Stimulated activated CD8-positive, alpha-beta memory T cell treated with anti-CD3 and anti-CD28 coated beads, Interleukin-4, amount 100 ng/mL, for 1 hour (primary cell): ENCODE measurements at places on chromosomes 1 and 21.

DNA sequence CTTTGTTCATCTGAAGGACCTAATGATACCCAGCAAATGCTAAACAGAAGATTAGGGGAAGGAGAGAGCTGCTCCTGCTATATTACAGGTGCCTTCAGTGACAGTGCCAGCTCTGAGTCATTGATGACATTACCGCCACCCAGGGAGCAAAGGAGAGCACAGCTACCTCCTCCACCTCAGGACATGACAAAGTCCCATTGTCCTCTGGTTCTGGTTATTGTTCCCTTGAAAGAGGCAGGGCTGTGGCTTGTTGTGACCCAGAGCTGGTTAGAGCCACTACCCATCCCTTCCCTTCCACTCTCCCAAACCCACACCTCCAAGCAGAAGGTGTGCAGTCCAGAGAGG lies 363.5 kb upstream of the DUSP10 start:
- DNase-seq = no peak

GRCh38 chr1:160761886-160762285 lies 22.8 kb downstream of the SLAMF7 start:
- DNase-seq = no peak

GRCh38 chr1:2152954-2153353 lies 41.6 kb downstream of the FAAP20 start:
- DNase-seq = no peak

- DNase-seq = no peak
Measured at GRCh38 chr1:248406721-248407692, 4.2 kb downstream of the OR2T1 start.

- DNase-seq = no peak
Measured at GRCh38 chr1:22341791-22342605, 109.7 kb upstream of the ZBTB40 start.

DNA sequence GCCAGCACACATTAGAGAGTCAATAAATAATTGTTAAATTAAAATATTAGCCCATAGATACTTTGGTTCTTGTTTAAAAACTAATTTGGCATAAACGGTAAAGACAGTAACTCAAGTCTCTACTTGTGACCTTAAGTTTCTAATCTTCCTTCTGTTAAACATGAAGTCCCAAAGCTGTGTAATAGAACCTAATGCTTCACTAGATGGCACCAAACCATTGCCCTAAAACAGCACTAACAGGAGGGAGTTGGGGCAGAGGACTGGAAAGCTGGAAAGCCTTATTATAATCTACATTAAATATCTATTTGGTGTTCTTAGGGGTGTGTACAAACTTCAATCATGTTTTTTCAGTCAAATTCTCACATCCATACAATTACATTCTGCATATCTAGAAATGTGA lies 176.7 kb downstream of the OLFM3 start:
- DNase-seq = no peak

- DNase-seq = no peak
Measured at GRCh38 chr1:94258873-94259331, 21.5 kb upstream of the ARHGAP29 start.

GRCh38 chr1:246099570-246099969 lies 407.5 kb downstream of the SMYD3 start:
- DNase-seq = no peak

- DNase-seq = no peak
Measured at GRCh38 chr1:236143104-236143948, 987 bp downstream of the GPR137B start.

- DNase-seq = no peak
Measured at GRCh38 chr1:69319287-69319686, 248.4 kb upstream of the LRRC7 start.

DNA sequence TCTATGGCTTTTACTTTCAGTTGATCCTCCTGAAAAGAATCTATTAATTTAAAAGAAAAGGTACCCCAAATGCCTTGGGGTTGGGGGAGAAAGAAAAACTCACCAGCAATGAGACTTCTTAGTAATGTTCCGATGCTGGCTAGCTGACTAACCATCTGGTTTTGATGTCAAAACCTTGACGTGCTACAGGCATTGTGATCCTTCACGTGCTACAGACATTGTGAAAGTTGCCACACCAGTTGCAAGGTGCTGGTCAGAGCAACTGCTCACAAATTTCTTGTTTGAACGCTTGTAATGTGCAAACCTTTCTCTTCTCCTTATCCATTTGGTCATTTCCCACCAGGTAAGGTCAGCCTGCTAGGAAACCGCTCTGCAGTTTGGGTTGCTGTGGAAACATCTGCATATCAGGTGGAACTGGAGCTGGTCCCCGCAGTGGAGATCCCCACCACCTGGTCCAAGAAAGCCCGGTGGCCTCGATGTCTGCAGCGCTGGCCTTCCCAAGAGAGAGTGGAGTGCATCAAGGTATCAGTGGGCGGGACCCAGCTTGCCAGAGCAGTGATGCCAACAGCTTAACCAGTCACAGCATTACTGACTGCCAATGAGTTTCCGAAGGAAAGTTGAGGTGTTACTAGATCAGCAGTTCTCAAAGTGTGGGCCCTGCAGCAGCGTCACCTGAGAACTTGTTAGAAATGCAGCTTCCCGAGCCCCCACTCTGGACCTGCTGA lies 16.1 kb downstream of the MAB21L3 start:
- DNase-seq = no peak

DNA sequence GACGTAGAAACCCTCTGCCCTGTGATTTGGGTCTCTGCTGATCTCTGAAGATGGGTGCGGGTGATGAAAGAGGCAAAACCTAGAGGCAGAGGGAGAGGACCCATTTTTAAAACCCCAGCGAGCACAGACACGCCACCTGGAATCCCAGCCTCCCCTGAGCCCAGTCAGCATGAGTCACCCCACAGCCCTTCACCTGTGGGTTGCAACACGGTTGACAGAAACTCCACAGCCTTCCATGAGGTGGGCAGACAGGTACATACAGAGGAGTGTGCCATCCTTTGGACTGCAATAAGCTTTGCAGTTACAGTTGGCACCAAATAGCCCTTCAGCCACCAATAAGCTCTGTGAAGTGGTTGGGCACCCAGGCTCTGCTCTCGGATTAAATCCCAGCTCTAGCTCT lies 2.1 kb upstream of the GRHL3 start:
- DNase-seq = no peak

DNA sequence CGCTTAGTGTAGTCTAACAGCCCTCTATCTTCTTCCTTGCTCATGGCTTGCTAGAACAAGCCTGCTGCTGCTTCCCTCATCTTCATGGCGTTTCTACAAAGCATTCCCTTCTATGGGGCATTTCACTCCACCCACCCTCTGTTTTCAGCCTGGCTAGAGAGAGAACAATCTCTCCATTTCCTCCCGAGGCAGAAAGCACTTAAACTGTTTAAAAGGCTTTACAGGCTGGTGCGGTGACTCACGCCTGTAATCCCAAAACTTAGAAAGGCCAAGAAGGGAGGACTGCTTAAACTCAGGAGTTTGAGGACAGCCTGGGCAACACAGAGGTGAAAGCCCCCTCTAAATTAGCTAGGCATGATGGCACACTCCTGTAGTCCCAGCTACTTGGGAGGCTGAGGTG lies 17.8 kb downstream of the ORC1 start:
- DNase-seq = no peak

- DNase-seq = no peak
Measured at GRCh38 chr1:157307491-157307890, 169.3 kb upstream of the ETV3 start.

- no peak for DNase-seq
Measured at GRCh38 chr1:87426463-87427249, 98.0 kb downstream of the LMO4 start.

- no peak for DNase-seq
Measured at GRCh38 chr1:100736746-100737145, 17.2 kb downstream of the VCAM1 start.

DNA sequence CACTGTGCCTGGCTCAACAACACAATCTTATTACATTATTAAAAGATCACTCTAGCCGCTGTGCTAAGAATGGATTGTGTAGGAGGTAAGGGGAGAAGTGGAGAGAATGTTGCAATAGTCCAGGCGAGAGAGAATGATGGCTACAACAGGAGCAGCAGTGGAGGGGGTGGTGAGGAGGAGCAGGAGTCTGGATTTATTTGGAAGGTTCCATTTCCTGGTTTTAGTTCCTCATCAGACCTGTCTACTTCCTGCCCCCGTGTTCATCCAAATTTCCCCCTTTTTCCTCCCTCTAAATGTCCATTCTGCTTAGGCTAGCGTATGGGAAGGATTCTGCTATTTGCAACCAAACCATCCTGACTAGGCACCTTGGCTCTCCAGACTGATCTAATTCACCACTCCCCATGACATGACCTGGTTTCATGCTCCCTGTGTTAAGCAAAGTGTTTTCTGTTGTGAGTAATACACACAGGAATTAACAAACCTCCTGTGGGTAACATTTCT lies 35.1 kb upstream of the EYA3 start:
- no peak for DNase-seq

DNA sequence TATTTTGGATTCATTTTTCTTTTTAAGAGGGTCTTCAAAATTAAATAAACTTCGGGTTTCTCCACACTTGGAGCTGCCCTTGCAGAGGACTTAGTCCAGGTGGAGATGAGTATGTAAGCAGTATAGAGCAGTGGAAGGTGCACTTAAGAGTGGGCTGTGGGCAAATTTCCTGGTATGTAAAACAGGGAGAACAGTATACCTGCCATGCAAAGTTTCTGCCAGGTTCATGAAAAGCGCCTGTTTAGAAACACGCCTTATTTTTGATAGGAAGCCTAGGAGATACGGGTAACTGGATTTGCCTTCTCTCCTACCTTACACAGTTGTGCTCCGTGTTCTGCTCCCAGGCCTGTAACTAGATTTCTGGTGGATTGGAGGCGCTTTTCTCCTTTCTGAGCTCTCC lies 1.2 kb downstream of the KDM4A start:
- DNase-seq = no peak

DNA sequence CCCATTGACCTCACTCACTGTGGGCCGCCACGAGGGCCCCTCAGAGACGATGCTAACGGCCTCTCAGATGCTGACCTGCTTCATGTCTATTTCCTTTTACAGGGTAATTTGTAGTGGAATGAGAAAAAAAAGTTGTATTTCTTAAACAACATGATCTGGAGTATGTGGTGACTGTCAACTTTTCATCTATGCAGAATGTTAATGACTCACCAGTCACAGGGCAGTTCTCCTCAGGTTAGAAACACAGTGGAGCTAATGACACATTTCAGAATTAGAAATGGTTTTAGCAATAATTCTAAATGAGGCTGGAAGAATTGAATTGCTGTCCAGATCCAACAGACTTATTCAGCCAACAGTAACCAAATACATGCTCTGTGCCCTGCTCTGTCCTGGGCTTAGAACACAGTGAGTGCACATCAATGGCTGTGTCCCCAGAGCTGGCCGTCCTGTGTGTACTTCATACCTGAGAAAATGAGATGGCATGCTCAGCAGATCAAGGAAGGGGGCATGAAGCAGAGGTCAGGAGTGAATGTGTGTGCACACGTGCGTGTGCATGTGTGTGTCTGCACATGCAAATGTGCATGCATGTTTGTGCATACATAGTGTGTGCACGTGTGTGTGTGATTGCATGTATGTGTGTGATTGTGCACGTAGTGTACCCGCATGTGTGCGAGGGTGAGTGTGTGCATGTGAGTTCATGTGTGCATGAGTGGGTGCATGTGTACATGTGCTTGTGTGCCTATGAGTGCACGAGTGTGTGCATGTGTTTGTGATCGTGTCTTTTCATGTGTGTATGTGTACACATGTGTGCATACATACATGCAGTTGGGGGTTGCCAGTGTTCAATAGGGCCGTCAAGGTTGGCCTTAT lies 145.3 kb downstream of the PCBP3 start:
- DNase-seq = no peak

GRCh38 chr21:41805038-41805437 lies 38.2 kb upstream of the RIPK4 start:
- no peak for DNase-seq

DNA sequence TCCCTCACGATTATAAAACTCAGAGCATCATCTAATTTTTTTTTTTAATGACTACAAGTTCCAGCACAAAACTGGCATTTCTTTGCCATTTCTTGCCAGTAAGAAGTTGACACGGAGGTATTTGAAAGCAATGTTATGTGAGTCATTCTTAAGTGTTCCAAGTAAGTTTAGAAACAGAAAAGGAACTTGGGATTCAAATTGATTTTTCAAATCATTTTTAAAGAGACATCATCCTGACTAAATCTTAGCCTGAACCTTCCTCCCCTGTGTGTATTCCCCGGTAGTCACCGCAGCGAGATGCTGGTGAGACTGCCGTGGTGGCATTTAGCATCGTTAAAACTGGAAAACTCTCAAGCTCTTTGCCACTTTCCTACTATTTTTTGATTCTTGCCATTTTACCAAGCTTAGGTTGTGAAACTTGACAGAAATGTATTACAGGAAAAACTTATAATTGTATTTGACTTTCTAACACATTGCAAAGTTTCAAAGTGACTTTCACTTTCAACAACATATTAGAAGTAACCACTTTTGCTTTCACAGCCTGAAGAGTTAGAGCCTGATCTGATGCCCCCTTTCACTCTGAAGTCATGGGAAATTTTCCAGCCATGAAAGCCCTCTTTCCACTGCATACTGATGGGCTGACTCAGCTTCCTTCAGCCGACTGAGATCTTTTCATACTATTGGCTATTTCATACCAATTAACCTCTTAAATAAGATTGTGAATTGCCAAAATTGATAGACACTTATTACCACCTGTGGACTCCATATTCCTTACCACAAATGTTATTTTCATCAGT lies 61.4 kb downstream of the OLFML2B start:
- DNase-seq = no peak

DNA sequence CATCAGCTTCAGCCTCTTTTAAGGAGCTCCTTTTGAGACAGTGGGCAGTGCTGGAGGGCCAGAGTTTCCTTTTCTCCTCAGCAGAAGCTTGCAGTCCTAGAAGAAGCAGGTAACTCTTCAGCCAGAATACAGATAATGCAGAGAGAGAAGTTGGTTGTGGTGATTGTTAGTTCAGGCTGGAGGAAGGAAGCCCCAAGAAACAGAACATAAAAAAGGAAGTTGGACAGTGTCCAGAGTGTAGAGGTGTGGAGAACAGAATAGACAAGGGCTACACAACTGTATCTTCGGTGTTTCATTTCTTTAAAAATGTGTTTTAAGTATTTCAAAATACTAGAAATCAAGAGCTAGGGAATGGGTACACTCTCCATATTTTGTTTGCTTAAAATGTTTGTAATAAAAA lies 6.4 kb upstream of the TACSTD2 start:
- no peak for DNase-seq

DNA sequence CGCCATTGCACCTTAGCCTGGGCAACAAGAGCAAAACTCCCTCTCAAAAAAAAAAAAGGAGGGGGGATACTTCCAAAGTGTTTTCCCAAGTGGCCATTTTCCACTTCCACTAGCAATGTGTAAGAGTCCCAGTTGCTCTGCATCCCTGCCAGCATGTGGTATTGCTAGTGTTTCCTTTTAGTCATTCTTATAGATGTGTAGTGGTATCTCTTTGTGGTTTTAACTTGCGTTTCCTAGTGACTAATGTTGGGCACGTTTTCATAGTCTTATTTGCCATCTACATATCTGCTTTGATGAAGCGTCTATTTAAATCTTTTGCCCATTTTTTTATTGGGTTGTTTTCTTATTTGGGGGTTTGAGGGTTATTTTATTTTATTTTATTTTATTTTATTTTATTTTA lies 31.1 kb downstream of the INAVA start:
- DNase-seq = no peak

GRCh38 chr21:46157987-46158451 lies 2.6 kb upstream of the FTCD start:
- no peak for DNase-seq
